ENCODE measurements at places on chromosomes 16 and 17.

- no peak for DNase-seq
Measured at GRCh38 chr16:85201574-85201973, 89.3 kb upstream of the CIBAR2 start.

DNA sequence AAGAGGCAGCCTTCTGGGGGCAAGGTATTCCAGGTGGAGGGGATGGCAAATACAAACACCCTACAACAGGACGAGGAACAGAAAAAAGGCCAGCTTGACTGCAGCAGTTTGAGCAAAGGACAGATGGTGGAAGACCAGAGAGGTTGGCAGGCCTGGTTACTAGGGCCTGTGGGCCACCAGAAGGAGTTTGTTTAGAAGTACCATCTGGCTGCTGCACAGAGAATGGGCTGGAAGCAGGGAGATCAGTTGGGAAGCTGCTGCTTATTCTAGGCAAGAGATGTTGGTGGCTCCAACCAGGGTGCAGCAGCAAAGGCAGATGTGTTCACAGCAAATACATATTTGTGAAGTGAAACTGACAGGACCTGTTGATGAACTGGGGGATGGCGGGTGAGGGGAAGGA, 2.9 kb upstream of the YPEL2 start:
- DNase-seq, result no peak

DNA sequence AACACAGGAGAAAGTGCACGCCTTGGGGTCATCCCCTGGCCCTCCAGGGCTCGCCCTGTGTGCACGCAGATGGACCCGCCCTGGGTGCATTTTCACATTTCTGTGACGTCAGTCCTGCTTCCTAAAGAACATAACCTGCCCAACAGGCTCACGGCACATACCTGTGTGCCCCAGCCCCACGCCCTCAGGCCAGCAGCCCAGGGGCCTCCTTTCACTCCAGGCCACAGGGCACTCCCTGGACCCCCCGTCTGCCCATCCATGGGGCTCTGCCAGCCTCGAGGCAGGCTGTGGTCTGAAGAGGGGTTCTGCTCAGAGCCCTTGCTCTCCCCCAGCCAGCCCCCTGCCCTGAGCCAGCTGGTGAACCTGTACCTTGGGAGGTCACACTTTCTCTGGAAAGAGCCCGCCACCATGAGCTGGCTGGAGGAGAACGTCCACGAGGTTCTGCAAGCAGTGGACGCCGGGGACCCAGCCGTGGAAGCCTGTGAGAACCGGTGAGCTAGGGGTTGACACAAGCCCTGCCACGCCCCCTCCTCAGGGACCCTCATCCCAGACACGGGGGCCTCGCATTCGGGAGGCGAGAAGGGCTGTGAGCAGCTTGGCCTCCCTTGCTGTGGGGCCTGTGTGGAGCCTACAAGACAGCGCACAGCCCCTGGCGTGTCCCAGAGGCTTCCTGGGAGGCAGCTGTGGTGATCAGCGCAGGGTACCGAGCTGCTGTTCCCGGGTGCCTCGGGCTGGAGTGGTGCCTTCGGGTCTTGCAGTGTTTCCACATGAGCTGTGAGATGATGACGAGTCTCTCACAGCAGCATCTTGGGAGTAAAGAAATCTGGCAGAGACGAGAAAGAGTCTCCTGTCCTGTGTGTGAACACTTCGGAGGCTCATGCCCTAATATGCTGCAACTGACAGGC, 13.8 kb upstream of the MC1R start:
- DNase-seq, result no peak

GRCh38 chr17:47252209-47252608, 1.4 kb upstream of the ITGB3 start:
- DNase-seq, result no peak

DNA sequence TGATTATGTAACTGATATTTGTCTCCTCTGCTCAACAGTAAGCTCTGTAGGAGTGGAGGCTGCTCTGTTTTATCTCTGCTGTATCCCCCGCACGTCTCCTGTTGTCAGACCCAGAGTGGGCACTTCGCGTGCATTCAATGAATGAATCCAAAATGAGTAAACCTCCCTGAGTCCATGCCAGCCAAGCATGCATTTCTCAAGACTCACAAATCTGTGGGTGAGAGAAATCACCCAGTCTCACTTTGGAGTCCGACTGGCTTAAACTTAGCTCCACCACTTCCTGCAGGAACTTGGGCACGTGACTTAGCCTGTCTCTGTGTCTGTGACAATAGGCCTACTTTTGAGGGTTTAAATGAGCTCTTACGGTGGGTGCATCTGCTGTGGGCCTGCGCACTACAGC, 3.7 kb downstream of the PNPO start:
- no peak for DNase-seq

- no peak for DNase-seq
Measured at GRCh38 chr16:86465434-86465833, 44.9 kb upstream of the FOXF1 start.

GRCh38 chr16:88974080-88974915, 2.7 kb downstream of the CBFA2T3 start:
- no peak for DNase-seq

- no peak for DNase-seq
Measured at GRCh38 chr17:2961446-2961845, 102.0 kb downstream of the OR1D5 start.

DNA sequence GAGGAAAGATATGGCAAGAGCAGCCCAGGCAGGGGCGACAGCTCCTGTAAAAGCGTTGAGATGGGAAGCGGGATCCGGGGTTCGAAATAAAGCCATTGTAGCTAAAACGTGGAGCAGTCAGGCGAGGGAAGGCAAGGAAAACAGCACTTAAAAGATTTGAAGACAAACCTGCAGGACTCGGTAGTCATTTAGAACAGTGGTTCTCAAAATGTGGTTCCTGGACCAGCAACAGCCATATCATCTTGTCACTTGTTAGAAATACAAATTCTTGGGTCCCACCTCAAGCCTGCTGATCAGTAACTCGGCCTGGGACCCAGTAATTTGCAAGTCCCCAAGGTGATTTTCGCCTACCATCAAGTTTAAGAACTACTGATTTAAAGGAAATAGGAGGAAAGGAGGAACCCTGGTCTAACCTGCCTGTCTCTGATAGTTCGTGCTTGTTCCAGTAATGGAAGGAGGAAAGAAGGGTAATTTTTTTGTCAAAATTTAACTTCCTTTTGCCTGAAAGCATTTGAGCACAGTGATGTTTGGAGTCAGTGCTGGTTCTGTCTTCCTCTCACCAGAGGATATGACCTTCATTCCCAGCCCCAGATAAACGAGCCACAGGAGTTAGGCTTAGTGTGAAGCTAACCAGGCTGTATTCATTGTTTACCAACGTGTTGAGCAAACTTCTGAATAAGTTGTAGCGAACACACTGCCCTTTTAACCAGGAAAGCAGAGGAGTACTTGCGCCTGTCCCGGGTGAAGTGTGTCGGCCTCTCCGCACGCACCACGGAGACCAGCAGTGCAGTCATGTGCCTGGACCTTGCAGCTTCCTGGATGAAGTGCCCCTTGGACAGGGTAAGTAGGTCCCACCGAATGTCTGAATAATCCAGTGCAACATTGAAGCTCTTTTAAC, 1.1 kb downstream of the ORC6 start:
- no peak for DNase-seq

- no peak for DNase-seq
Measured at GRCh38 chr17:31806921-31807320, 52.1 kb downstream of the COPRS start.

DNA sequence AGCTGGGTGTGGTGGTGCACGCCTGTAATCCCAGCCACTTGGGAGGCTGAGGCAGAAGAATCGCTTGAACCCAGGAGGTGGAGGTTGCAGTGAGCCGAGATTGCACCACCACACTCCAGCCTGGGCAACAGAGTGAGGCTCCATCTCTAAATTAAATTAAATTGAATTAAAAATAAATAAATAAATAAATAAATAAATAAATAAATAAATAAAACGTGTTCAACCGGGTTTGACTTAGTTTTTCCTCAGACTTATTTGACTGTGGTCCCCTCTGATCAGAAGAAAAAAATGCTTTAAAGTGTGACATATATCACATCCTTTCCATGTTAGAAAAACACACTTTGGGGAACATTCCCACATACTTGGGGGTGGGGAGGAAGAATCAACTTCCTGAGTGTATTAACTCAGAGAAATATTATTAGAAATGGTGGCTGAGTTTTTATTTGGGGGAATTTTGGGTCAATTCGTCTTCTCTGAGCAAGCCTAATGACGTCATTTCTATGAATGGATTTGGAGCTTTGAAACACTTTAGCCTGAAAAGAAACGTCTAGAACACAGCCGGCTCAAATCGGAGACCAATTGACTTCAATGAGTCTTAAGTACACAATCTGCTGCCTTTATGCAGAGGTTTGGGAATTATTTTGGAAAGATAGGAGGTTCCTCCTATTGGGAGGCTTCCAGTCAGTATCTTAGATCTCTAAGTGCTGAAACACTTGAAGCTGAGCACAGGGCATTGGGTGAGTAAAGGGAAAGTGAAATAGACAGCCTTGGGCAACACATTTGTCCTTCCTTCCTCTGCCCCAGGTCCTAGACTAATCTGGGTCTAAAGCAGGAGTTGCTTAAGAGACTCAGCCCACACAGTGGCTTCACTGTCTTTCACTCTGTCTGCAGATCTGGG, 132.6 kb downstream of the PITPNC1 start:
- DNase-seq, result no peak

DNA sequence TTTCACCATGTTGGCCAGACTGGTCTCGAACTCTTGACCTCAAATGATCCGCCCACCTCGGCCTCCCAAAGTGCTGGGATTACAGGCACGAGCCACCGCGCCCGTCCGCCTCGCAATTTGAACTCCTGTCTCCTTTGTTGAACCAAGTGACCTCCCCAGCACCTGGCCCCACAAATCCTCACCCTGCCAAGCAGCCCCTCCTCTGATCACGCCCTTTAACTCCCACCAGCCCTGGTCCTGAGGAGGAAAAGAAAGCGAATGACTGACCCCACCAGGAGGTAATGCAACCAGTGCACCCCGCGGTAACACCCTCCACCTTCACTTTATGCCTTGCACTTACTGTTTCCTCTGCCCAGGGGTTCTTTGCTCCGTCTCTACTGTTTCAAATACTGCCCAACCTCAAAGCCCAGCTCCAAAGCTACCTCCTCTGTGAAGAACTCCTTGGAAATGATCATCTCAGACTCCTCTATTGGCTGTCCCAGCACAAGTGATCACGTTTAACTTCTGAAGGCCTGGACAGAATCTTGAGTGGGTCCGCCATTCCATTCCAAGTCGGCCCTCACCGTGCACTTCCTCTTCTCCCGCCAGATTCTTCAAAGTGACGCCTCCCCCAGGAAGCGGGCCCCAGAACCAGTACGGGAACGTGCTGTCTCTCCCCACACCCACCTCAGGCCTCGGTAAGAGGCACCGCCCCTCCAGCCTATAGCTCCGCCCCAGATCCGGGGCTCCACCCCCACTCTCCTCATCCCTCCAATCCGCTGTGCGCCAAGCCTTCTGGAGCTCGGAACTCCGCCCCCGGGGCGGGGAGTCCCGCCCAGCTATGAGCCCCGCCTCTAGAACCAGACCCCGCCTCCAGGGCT, 4.4 kb downstream of the CD19 start:
- DNase-seq, result peak; percentile 83

DNA sequence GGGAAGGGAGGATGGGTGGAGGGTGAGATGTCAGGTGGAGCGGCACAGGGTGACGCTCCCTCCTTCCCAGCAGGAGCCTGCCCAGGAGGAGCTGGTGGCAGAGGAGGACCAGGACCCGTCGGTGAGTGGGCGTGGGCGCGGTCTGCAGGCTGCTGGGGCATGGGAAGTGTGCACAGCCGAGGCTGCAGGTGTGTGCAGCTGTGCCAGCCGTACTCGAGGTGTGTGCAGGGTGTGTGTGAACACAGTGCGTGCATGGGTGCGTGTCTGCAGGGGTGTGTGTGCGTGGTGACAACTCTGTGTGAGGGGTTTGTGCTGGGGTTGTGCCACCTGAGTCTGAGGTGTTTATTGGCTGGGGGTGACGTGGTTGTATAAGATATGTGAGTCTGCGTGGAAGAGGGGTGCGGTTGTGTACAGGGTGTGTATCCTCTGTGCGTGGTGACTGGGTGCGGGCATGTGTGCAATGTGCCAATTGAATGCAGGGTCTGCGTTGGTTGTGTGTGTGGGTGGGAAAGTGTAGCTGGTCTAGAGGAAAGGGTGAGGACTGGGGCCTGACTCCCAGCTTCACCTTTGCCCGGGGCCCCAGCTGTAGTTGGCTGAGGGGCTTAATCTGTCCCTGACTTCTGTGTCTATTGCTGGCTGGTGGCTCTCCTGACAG, 670 bp downstream of the TNFSF12 start:
- peak; percentile 50 for DNase-seq

- DNase-seq, result no peak
Measured at GRCh38 chr16:78034530-78034929, 12.2 kb downstream of the CLEC3A start.

DNA sequence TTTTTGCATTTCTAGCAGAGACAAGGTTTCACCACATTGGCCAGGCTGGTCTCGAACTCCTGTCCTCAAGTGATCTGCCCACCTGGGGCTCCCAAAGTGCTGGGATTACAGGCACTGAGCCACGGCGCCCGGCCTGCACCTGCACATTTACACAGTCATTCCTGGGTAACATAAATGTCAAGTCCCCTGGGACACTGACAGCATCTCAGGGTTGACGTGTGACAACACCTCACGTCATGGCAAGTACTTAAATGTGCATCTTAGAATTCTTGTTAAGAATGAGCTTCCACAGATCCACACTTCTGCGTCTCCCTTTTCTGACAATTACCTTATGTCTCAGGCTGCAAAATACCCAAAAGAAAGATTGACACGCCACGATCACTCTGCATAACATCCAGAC, 80.5 kb downstream of the ABR start:
- DNase-seq, result no peak

DNA sequence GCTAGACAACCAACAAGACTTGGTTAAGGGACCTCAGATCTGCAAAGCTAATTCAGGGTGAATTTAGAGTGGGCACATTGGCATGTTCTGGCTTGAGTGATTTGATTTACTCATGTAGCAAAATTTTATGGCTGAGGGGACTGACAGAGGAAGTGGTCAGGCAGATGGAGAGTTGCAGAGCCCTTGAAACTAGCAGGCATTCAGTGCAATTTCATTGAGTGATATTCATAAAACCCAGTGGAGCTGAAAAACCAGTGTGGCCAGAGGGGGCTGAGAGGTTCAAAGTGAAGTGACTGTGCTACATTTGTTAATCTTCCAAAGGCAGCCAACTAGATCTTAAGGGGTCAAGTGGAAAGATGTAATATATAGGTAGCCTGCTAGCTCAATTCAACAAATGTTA, 2.2 kb upstream of the TMEM94 start:
- no peak for DNase-seq

GRCh38 chr17:30858556-30859250, 26.9 kb downstream of the ATAD5 start:
- no peak for DNase-seq

DNA sequence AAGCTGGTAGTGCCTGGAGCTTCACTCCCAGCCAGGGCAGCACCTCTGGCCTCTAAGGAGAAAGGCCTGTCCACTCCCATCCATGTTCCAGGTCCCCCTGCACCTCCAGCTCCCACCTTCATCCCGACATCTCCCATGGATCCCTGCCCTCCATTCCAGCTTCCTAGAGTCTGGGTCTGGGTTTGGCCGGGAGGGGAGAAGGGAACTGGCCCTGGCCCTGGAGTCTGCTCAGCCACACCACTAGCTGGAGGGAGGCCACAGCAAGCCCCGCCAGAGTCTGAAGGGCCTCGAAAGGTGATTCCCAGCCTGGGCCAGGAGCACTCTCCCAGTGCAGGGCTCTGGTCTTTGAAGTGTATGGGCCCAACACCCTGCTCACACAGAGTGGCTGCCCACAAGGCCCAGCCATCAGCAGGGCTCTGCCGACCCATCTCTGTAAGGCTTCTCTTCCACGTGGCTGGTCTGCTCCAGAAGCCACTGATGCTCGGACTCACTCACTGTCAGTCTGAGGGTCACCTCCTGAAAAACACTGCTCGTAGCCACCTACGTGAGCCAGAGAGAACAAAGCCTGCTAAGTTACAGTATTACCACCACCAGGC, 4.7 kb downstream of the NAT9 start:
- DNase-seq, result no peak

- no peak for DNase-seq
Measured at GRCh38 chr16:23382279-23382678, 70.7 kb downstream of the COG7 start.

Measured in stimulated activated CD4-positive, alpha-beta T cell treated with anti-CD3 and anti-CD28 coated beads, Interleukin-4, amount 100 ng/mL, for 1 hour (primary cell).